ENCODE measurements at places on chromosomes 2 and 18.

GRCh38 chr2:236254001-236254400 lies 10.2 kb downstream of the ASB18 start:
- DNase-seq: no peak

DNA sequence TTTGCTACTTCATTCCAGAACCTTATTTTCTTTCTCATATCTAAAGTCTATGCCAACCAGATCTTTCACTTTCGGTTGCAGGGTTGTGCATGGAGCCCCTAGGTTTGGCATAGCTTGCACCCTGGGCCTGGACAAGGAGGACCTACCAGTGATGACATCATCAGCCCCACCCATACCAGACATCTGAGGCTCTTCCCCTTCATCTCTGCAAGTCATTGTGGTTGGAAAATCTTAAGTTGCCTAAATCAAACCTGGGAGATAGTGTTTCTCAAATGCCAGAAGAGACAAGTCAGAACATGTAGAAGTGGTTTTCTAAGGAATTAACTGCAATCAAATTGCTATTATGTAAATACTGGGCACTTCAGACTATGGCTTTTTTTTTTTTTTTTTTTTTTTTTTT lies 363.3 kb downstream of the ZNF516 start:
- DNase-seq: no peak

- no peak for DNase-seq
Measured at GRCh38 chr18:28712796-28713425, 536.0 kb upstream of the CDH2 start.

GRCh38 chr18:9184998-9185613 lies 48.5 kb downstream of the ANKRD12 start:
- peak; percentile 5 for DNase-seq

DNA sequence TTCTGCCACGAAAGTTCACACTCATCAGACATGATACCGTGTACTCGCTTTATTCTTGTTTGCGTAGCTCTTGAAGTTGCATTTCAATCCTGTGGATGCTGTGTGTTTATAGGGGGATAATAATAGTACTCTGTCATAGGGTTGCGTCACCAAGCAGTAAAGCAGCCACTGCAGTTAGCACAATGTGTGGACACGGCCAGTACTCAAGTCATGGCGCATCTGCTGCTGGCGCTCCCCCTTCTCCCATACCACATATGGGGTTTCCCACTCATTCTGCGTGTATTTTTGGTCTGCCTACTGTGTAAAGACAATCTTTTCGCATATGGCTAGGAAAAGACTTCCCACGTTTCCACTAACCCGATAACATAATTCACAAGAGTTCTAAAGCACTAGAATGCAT lies 2.1 kb upstream of the ZBTB14 start:
- no peak for DNase-seq

- DNase-seq: no peak
Measured at GRCh38 chr2:72994282-72994990, 77.1 kb downstream of the SFXN5 start.

DNA sequence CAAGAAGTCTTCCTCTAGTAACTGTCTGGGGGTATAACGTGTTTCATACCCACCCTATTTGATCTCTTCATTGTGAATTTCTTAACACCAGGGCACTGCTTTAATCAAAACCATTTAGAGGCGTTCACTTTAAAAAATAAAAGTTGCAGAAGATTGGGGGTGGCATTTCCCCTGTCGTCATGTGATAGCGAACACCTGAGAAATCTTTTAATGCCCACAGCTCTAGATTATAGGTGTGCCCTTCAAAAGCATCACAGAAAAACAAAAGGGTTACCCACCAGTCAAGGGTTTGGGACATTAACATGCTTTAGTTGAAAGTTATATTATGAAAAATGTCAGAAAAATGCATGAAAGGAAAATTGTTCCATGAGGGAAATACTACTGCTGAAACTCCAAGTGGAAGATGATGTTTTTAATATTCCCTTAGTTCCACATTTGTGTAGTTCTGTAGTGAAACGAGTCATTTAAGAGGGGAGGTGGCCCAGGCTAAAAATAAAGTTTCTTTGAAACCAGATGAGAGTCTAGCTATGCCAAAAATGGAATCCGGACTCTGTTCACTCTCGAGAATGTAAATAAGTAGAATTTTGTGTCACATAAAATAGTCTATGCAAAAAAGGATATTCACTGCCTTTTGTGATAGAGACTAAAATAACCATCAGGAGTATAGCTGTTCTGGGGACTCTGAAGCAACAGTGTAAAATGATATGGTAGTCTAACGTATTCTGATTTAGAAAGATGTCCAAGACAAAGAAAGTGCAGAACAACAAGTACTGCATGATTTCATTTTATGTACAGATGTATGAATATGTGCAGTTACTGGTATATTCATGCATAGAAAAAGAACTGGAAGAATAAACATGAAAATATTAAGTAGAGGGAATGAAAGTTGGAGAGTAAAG lies 95.3 kb downstream of the TMEM247 start:
- no peak for DNase-seq

DNA sequence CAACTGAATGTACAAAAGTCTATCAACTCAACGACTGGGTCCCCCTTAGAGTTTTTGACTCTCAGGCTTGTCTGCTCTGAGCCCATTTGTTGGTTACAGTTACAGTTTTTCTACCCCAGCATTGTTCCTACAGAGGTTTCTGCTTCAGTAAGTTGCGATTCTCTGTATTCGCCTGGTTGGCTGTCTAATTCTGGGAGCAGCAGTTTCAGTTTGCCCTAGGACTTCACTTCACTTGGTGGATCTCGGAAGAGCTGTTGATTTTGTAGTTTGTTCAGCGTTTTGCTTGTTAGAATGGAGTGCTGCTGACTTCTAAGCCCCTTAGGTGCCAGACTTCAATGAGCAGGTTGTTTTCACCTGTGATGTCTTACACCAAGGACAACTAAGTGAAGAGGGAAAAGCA lies 296.5 kb upstream of the EPAS1 start:
- DNase-seq: no peak

DNA sequence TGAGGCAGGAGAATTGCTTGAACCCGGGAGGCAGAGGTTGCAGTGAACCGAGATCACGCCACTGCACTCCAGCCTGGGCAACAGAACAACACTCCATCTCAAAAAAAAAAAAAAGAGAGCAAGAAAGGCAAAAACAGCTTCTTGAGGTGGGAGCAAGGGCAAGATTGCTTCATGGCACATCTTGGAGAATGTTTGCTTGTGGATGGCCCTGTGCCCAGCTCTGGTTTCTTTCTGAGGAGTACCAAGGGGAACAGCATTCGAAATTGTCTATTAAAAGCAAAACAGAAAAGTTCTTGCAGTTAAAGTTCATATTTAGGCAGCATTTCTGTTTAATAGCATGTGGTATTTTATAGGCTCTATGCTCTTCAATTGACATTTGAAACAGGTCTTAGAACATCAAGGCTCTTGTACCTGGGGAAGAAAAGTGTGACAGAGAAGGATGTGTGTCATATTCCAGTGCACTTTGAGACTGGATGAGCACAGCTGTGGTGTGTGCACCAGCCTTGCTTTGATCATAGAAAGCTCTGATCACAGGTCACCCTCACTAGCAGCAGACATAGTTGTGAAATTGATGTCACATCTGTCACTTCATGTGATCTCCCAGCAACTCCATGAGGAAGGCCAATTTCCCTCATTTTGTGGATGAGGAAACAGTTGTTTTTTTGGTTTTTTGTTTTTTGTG lies 154.3 kb downstream of the UXS1 start:
- no peak for DNase-seq

DNA sequence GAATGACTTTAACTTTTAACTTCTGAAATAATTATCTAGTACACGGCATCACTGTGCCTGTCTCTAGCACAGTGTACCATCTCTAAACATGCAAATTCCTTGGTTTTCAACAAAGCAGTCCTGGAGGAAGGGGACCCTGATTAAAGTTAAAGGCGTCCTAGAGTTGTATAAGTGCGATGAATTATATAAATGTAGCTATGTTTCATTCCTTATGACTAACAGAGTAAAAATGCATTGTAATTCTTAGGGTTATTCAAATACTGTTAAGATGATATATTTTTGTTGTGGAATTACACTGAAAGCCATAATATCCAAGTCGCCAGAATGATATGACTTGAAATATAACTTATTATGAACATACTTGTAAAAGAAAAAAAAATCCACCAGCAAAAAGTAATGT lies 544.9 kb upstream of the LINC00305 start:
- DNase-seq: no peak

Measured in kidney capillary endothelial cell (primary cell).